ENCODE measurements at places on chromosomes 4 and X.

DNA sequence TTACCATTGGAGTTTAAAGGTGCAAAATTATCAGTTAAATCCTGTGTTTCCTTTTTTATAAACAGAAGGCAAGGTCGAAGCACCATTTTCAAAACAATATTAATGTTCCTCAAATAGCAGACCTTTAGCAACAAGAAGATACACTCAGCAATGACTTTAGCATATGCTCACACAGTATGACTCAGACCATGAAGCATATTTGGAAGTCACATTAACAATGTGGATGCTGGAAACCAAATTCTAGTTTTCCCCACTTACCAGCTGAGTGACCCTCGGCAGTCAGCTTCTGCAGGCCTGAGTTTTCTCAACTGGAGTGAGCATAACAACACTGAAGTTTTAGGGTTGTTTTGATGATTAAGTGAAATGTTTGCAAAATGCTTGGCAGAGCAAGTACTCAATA, 130.5 kb downstream of the ANK2 start:
- DNase-seq = no peak

- no peak for DNase-seq
Observed at GRCh38 chr4:2354118-2354517, 64.3 kb downstream of the ZFYVE28 start.

DNA sequence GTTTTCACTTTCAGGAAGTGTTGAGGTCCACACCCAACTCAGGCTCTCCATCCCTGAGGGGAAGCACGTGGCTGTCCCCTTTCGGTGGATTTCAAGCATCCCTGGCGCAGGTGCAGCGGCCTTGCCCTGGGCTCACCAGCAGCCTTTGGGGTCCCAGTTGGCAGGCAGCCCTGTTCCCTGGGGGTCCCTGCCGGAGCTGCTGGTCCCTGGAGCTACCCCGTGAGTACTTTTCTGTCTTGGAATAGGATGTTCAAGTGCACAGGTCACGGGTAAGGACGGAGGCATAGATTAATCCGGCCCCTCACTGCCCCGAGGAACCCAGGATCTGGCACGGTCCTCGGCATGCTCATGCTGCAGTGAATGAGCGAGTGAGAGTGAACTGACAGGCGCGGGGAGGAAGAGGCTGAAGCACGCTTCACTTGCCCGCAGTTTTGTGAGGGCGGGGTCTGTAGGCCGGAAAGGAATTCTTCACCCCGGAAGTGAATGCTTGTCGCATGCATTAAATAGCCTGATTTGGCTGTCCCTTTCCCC, 117.2 kb upstream of the FAT1 start:
- DNase-seq = no peak

- no peak for DNase-seq
Observed at GRCh38 chrX:143472347-143472938, 44.8 kb downstream of the SPANXN3 start.

GRCh38 chr4:88341227-88342192, 37.1 kb upstream of the HERC6 start:
- DNase-seq = no peak

DNA sequence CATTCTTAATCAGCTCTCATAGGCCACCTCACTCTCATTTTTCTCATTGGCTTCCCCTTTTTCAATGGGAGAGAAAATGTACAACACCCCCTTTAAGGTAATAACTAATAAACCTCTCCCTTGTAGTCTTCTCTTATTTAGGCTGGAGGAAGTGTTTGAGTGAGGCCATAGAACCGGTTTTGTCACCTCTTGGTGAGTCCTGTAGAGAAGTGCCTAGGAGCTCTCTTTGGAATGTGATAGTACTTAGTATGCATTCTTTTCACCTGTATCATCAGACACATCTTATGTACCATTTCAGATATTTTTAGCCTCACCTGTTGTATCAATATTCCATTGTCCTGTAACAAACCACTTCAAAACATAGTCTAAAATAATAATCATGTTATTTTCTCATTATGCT, 3.5 kb upstream of the TAB3 start:
- no peak for DNase-seq
